Activated CD4-positive, alpha-beta T cell treated with anti-CD3 and anti-CD28 coated beads for 36 hours (primary cell): ENCODE measurements at places on chromosomes 7 and 10. TPM values are rescaled to one million over a fixed set of nuclear protein-coding genes. Genes with fewer than 3 reads are reported as not detected.
A peak's percentile ranks its signal among the peaks of the same experiment; 100 is the strongest.

TMEM236 gene
- total RNA-seq: 0.05 TPM

DNA sequence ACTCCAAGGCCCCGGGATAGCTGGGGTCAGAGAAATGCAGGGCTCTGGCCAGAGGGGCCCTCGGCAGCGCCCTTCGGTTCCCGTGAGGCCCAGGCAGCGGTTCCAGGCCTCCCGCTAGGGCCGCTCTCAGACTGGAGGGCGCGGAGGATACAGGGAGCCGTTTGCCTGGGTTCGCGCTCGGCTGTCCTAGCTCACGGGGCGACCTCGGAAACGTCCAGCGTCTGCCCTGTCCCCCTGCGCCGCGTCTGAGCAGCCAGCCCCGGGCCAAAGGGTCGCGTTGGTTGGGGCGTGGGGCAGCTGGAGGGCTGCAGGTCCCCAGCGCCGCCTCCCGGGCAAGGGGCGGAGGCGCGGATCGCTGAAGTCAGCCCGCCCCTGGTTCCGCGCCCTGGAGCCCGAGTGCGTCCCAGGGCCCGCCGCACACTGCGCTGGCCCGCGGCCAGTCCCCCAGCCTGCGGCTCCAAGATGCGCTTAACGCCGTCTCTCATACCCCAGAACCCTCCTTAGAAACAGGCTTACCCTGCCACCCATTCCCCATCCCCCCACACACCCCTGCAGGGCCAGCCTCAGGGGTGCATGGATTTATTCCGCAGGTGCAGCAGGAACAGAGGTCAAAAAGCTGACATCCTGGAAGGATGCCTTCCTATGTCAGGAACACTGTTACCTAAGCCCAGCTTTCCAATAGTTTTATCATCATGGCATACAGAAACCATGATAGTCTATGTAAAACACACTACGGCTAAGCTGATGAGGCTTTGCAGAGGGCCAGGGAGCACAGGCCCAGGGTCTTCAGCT lies 22.1 kb upstream of the OPN4 start:
- DNase-seq: peak; percentile 32
- H3K36me3 ChIP-seq: no peaks in the 10 kb centered on the region
- no peaks in the 10 kb centered on the region for H3K4me1 ChIP-seq
- H3K4me3 ChIP-seq: no peak overlapping the region
- H3K27me3 ChIP-seq: peaks cover 43% of the 10 kb centered on the region

DNA sequence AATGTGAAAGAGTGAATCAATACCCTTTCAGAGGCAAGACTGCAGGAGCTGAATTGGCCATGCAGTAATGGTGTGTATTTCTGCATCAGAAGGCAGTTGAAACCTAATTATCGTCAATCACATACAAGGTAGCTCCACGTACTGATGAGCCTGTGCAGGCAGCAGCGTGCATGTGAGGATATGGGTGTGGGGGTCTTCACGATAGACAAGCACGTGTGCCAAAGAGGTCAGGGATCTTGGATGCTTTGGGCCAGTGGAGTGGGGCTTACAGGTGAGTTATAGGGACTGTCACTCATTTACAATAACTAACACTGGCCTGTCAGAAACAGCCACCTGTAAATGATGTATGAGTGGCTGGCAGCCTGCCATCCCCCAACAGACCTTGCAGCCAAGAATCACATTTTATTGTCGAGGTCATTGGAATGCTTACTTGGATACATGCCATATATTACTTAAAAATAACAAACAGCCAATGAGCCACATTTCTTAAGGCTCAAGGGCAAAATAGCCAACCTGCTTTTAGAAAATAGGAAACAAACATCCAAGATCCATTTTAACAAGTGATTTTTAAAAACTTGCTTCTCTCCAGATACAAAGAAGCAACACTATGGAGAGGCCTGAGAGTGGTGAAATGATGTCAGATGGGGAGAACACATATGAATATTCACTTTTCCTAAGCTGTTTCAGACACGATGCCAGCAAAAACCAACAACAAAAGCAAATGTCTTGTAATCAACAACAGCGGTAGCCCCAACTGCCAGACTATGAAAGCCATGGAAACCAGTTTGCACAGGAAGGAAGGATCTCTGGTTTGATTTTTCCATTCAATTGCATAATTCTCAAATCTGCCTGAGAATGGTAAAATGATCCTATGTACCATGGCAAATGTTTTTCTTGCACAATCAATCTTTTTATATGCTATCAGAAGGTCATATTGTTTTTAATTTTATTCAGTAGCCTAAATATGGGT lies 210.7 kb downstream of the SKAP2 start:
- H3K36me3 ChIP-seq: no peaks in the 10 kb centered on the region
- H3K4me1 ChIP-seq: no peaks in the 10 kb centered on the region
- peaks cover 13% of the 10 kb centered on the region for H3K27me3 ChIP-seq
- no peak for DNase-seq
- no peak overlapping the region for H3K4me3 ChIP-seq

GRCh38 chr7:39086638-39087360 lies 109.1 kb downstream of the POU6F2 start:
- H3K4me1 ChIP-seq: no peaks in the 10 kb centered on the region
- no peaks in the 10 kb centered on the region for H3K36me3 ChIP-seq
- no peak overlapping the region for H3K27ac ChIP-seq
- no peak overlapping the region for H3K4me3 ChIP-seq
- peaks cover 6% of the 10 kb centered on the region for H3K27me3 ChIP-seq
